ENCODE measurements at places on chromosomes 5 and 9. TPM values are rescaled to one million over a fixed set of nuclear protein-coding genes. Genes with fewer than 3 reads are reported as not detected.

ADAMTS6 gene
- 1.0 TPM for total RNA-seq

ZBTB26 gene
- total RNA-seq: 9.0 TPM

NRG2 gene
- total RNA-seq: 0.70 TPM

DNA sequence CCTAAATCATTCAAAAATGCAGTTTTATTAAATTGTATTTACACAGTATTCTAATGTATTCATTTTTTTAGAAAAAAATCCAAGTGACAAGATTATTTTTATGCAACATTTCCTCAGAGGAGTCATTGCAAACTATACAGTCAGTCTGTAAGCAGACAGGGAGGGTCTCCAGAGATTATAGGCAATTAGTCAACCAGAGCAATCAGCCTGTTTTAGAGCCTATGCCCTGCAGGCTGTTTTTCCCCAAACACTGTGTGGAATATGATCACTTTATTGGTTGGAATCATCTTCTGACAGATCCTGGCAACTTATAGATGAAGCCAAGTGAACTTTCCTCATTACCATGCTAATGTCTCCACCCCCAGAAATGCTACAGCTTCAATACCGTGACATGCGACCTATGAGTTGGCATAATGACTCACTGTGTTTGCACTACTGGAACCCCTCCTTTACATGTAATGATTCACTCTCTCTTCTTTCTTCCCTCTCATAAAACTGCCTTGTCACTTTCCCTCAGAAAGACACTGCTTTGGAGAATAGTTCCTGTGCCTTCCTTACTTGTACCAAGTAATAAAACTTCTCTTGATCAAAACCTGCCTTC, 577.7 kb upstream of the FTMT start:
- no peak for DNase-seq

DNA sequence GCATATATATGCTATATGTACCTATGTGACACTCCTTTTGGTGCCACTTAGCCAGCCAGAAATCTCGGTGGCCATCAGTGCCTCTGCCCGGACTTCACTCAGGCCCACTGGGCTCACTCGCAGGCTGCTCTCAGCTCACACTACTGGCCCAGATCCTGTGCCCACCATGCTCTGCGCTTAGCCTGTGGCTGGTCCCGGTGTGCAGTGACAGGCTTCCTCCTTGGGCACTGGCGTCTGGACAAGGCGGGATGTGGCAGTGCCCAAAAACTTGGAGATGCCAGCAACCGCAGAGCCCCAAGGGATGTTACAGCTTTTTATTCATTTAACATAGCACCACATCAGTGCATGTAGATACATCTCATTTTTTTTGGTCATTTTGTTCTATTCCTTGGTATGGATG, 77.4 kb downstream of the NREP start:
- DNase-seq: no peak

LHX3 gene
- total RNA-seq: not detected

DNA sequence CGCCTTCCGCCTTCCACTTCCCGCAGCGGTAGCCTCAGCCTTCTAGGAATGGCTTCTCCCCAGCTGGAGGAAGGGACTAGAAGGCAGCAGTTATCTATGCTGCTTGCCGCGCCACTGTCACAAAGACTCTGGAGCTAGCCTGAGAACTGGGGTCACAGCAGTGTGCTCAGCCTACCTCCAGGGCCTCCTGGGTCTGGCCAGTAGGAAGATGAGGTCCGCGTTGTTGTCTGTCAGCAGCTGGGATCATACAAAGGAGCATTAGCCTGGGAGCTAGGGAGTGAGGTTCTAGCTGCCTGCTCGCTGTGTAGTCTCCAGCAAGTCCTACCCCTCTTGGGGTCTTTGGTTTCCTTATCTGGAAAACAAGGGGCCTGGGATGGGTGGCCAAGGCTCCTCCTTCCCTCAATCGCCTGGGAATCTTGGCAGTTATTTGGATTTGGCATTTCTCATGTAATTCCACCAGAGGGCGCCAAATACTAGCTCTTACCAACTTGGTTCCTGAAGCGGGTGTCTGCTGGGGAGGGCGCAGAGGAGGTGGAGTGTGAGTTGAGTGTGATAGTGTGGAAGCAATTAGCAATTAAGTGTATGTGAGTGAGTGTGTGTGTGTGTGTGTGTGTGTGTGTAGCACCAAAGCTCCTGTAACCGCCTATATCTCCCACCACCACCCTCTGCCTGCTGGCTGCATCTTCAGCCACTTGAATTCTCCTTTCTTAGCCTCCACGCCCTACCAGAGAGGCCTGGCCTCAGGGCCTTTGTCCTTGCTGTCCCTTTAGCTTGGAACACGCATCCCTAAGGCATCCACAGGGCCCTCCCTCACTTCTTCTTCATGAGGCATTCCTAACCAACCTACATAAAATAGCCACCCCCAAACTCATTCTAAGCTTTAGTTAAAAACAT, 97.1 kb downstream of the ENTREP1 start:
- DNase-seq: peak; percentile 90

SPOCK1 gene
- 10.5 TPM for total RNA-seq

GRCh38 chr9:90680534-90680933, 37.9 kb upstream of the DIRAS2 start:
- no peak for DNase-seq

- no peak for DNase-seq
Measured at GRCh38 chr5:163379298-163380155, 57.9 kb upstream of the CCNG1 start.

DNA sequence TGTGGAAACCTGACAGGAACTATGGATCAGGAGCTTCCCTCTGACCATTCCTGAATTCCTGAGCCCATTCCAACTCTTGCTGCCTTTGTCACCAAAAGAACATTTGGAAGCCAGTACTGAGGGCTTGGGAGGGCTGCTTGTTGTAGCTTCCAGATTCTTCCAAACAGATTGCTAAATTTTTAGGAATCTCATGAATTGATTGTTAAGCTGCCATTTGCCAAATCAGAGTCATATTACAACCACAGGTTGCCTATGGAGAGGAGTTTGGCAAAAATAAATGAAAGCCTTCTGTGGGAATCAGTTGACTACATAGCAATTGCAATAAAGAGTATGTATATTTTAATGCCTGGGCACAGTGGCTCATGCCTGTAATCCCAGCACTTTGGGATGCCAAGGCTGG, 39.2 kb upstream of the SLC28A3 start:
- no peak for DNase-seq

GRCh38 chr5:31413030-31413812, 118.7 kb downstream of the DROSHA start:
- no peak for DNase-seq

CCL19 gene
- total RNA-seq: not detected

ZNF883 gene
- total RNA-seq: 44.4 TPM

- peak; percentile 52 for DNase-seq
Measured at GRCh38 chr5:72179028-72179815, 71.9 kb downstream of the MAP1B start.

GRCh38 chr9:488448-488847, 273.8 kb downstream of the DOCK8 start:
- DNase-seq: no peak

SUSD3 gene
- 13.5 TPM for total RNA-seq

MEIKIN gene
- not detected for total RNA-seq

- DNase-seq: no peak
Measured at GRCh38 chr9:107784235-107784958, 294.8 kb upstream of the KLF4 start.

BASP1 gene
- total RNA-seq: 114 TPM

- DNase-seq: no peak
Measured at GRCh38 chr9:32882705-32883104, 99.4 kb downstream of the TMEM215 start.

EIF4E1B gene
- not detected for total RNA-seq

PTTG1 gene
- total RNA-seq: 229 TPM

GRCh38 chr9:137128862-137129455, 10.0 kb upstream of the GRIN1 start:
- DNase-seq: peak; percentile 57

TMEM250 gene
- 39.2 TPM for total RNA-seq

TMEM8B gene
- total RNA-seq: 7.5 TPM

GRCh38 chr5:126919566-126919965, 110.8 kb downstream of the MARCHF3 start:
- no peak for DNase-seq

GRCh38 chr5:34735491-34736426, 79.6 kb downstream of the RAI14 start:
- no peak for DNase-seq

MAMDC2 gene
- total RNA-seq: 13.7 TPM

DNA sequence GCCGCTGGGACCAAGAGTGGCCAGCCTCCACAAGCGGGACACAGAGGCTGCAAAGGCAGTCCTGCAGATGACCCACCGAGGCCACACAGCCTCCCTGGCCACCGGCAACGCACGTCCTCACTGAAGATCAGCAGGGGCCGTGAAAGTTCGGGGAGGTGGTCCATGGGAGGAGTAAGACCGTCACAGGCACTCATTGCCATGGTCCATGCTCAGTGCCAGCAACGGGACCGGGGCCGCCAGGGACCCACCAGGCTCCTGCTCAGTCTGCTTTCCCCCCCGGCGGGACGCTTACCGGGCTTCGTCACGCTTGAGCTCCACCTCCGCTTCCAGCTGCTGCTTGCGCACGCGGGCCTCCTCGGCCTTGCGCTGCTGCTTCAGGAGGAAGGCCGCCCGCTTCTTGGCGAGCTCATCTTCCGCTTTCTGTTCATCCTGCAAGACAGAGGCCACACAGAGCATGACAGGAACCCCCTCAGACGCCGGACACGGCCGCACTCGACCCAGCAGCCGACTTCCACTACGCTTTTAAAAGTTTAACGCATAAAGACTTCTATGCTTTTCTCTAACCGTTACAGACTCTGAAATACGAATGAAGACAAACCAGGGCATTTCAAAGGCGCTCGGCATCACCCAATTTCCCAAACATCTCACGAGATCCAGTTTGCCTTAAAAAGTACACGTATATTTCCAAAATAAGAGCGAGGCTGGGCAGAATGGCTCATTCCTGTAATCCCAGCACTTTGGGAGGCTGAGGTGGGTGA, 88.4 kb downstream of the CAMSAP1 start:
- no peak for DNase-seq

- no peak for DNase-seq
Measured at GRCh38 chr5:1278656-1279442, 16.0 kb downstream of the TERT start.

- DNase-seq: no peak
Measured at GRCh38 chr5:119200795-119201194, 129.9 kb downstream of the DMXL1 start.

DNA sequence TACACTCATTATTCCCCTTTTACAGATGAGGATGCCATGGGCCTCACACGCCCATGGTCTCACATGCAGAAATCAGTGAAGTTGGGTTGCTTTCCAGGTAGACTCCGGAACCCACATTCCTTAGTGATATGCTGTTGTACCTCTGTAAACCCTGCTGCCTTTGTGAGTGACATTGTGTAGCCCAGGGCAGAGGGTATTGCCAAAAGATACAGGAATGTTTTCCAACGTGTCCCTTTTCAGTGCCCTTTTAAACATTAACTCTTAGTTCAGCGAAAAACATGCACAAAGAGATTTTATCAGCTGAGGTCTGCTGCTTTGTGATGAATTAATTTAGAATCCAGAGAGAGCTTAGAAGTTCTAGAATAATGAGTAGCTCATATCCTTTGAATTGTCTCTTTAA, 38.3 kb upstream of the TRMT10B start:
- DNase-seq: no peak

FRMPD1 gene
- total RNA-seq: 0.12 TPM

DNA sequence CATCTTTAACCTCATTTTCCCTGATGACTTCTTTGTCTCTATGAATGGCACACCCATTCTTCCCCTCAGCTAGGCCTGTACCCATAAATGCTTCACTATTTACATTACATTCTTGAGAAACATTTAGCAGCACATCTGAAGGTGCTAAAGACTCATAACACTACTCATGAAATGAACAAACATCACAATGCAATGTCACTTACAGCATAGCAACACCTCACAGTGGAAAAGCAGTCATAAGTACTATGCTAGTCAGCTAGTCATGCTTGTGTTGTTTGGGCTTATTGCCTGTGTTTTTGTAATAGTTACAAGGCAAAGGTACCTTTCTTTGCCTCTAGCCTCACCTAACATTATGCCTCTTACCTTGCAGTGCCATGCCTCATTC, 228.9 kb downstream of the KIAA0825 start:
- no peak for DNase-seq

All from GM23338 (cell line).